ENCODE measurements at places on chromosomes 6 and 20. TPM values are rescaled to one million over a fixed set of nuclear protein-coding genes. Genes with fewer than 3 reads are reported as not detected.

DNA sequence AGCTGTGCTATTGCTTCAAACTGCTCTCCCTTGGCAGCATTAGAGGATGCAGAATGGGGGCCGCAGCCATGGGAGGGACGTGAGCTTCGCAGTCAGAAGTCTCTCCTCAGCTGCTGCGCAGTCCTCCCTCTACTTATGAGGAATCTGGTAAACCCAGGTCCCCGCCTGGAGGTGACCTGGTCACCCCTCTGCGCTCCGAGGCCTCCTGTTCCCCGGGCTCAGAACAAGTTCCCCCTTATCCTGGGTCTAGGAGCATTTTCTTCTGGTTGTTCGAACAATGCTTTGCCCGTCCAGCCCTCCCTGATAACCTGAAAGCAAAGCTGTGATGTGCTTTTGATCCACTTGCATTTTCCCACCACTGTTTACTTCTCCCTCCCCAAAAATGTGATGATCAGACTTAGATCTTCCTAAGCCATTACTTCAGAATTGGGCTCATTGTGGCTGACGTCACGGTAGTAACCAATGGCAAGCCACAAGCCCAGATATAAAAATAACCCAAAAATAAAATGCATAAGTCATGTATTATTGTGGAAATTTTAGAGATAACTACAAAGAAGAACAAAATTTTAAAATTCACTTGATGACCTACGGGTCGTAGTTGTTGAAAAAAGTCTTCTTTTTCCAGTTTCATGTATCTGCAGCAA lies 80.7 kb downstream of the SERAC1 start:
- no peak for DNase-seq

Gene COX4I2
- not detected for total RNA-seq

- no peak for DNase-seq
These were observed 5.4 kb downstream of the RALY start for GRCh38 chr20:33999025-33999649.

GRCh38 chr6:21091411-21091810 lies 502.1 kb upstream of the SOX4 start:
- no peak for DNase-seq

DNA sequence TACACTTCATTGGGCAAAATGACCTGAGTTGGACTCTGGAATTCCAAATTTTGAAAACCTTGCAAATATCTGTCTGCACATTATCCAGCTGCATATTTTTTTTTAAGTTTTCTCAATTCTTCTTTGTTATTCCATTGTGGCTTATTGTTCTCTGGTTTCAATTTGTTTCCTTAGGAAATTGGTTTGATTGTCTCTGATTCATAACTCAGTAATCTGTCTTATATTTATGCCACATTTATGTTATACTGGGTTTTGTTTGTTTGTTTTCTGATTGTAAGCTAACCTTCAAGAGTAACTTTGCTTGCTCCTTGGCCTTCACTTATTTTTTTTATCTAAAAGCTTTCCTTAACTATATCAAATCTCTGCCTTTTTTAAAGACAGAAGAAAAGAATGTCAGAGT lies 193.3 kb upstream of the PLCB4 start:
- no peak for DNase-seq

Gene RIMS1
- total RNA-seq: 0.58 TPM

Gene ALDH8A1
- 0.66 TPM for total RNA-seq

Gene DLK2
- 0.38 TPM for total RNA-seq

DNA sequence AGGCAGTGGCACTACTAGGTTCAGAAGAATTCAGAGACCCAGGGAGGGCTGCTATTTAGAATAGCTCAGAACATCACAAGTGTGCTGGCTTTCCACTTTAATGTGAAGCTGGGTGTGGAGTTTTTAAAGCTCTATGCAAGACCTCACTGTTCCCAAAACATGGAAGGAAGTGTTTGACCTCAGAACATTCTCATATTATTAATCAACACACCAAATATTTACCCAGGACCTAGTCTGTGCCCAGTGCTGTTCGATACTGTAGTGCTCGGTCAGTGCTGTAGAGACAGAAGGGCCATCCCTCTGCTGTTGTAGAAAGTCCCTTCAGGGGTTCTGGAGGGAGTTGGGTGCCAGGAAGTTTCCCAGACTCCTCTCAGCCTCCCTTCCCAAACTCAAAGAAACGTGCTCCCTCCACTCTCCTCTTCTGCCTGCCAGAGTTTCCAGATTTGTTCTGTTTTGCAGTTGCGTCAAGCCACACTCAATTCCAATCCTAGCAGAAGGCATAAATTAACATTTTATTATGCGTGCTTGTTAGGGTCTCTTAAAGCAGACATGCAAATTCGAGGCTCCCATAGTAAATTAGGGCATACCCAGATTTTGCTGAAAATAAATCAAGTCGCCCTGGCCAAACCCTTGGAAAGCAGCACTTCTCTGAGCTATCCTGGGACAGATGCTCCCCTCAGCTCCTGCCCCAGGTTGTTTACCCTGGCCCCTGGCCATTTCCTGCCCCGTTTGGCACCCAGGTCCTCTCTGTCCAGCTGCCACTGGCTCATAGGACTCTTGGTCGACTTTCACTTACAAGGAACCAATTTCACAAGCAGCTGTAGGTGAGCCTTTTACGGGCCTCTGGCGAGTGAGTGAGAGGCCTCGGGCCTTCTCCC lies 248.6 kb downstream of the HIVEP2 start:
- DNase-seq: no peak

Gene RNF182
- total RNA-seq: not detected

GRCh38 chr6:45784250-45784649 lies 231.4 kb downstream of the CLIC5 start:
- no peak for DNase-seq

DNA sequence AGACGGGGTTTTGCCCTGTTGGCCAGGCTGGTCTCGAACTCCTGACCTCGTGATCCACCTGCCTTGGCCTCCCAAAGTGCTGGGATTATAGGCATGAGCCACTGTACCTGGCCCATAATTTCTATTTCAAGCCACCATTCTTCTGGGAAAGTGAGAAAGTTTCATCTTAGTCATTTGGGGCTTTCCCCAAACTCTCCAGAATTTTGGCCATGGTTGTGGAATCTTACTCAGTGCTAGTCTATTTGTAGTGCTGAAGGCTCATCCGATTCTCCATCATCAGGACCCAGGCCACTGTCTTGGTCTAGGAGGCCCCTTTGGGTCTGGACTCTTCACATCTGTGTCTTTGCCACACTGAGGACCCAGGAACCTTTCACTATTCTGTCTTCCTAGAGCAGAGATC lies 164.9 kb downstream of the EYA2 start:
- DNase-seq: no peak

GRCh38 chr6:166551754-166552495 lies 34.6 kb downstream of the RAMACL start:
- no peak for DNase-seq

Gene TINAG
- 0.64 TPM for total RNA-seq

Gene SLC22A7
- not detected for total RNA-seq

GRCh38 chr20:32513031-32513866 lies 71.9 kb downstream of the NOL4L start:
- DNase-seq: no peak

GRCh38 chr20:7136886-7137285 lies 369.4 kb downstream of the BMP2 start:
- DNase-seq: no peak

GRCh38 chr6:87949194-87949593 lies 98.4 kb upstream of the SPACA1 start:
- DNase-seq: no peak

DNA sequence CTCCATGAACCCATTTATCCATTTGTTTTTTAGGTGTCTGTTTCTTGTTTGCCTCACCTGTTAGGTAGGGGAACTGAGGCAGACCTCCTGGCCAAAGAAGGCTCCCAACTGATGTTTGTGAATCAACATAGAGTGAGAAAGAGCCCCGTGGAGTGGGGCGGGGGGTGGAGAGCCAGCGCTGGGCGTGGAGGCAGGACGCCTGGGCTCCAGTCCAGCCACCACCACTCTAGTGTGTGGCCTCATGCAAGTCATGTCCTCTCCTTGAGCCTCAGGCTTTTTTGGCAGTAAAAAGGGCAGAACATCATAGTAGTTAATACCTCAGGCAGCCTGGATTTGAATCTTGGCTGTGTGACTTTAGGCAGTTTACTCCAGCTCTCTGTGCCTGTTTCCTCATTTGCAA lies 42.2 kb upstream of the SCRT2 start:
- no peak for DNase-seq

DNA sequence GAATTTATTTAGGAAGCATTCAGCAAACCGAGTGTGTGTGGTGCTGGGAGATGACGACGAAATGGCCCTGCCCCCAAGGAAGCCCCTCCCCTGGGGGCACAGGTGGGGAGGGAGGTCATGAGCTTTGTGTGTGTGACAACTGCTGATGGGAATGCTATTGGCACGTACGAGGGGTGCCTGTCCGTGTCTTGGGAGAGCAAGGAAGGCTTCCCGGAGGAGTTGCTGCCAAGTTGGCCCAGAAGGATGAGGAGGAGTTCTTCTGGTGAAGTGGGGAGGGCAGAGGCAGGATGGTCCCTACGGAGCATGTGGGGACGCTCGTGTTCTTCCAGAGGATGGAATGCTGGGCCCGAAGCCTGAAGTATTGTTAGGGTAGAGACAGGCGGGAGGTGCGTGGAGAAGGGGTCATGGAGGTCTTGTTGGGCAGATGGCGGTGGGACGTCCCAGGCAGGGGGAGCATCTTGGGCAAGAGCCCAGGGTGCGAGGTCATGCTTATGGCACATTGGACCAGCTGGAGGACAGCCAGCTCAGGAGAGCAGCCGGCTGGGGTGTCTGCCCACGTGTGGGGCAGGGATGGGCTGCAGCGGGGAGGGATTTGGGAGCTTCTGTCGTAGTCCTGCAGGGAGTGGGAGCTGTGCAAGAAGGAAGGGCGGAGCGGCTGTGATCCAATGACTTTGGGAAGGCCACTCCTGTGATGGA lies 46.1 kb downstream of the SYNJ2 start:
- DNase-seq: no peak

GRCh38 chr6:141088171-141088570 lies 1044.6 kb upstream of the GJE1 start:
- no peak for DNase-seq

Gene TTLL9
- total RNA-seq: 0.21 TPM

Gene TFAP2C
- not detected for total RNA-seq

Gene GINS1
- 33.8 TPM for total RNA-seq

Gene SULF2
- total RNA-seq: 2.9 TPM

- peak; percentile 26 for DNase-seq
These were observed 157.4 kb downstream of the OGFRL1 start for GRCh38 chr6:71446057-71446456.

- no peak for DNase-seq
These were observed 10.1 kb upstream of the NXT1 start for GRCh38 chr20:23340524-23340923.

Gene IL17F
- not detected for total RNA-seq

Gene PAX1
- not detected for total RNA-seq

Gene BNIP5
- total RNA-seq: 0.13 TPM

Gene TMEM200A
- 9.0 TPM for total RNA-seq

GRCh38 chr20:19396460-19397081 lies 184.1 kb downstream of the SLC24A3 start:
- DNase-seq: no peak

Gene TBC1D32
- total RNA-seq: 5.7 TPM

GRCh38 chr20:5061213-5061612 lies 58.5 kb downstream of the PCNA start:
- no peak for DNase-seq

GRCh38 chr20:1800180-1800579 lies 95.0 kb upstream of the SIRPA start:
- DNase-seq: no peak

GRCh38 chr6:8238773-8239683 lies 136.7 kb upstream of the EEF1E1 start:
- DNase-seq: no peak

- DNase-seq: no peak
These were observed 22.4 kb upstream of the ILRUN start for GRCh38 chr6:34718976-34719375.

DNA sequence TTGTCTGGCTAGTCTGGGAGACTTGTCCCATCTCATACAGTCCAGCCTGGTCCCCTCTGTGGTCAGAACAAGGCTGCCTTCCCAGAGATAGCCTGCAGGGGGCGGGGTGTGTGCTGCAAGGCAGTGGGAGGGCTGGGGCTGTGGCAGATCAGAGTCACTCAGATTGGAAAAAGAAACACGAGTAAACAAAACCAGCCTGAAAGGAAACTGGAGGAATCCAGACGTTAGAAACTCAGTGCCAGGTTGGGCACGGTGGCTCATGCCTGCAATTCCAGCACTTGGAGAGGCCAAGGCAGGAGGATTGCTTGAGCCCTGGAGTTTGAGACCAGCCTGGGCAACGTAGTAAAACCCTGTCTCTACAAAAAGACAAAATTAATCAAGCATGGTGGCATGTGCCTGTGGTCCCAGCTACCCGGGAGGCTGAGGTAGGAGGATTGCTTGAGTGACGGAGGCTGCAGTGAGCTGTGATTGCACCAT lies 20.2 kb downstream of the LEMD2 start:
- DNase-seq: no peak
